ENCODE measurements at places on chromosomes 11 and 22.
A peak's percentile ranks its signal among the peaks of the same experiment; 100 is the strongest.

DNA sequence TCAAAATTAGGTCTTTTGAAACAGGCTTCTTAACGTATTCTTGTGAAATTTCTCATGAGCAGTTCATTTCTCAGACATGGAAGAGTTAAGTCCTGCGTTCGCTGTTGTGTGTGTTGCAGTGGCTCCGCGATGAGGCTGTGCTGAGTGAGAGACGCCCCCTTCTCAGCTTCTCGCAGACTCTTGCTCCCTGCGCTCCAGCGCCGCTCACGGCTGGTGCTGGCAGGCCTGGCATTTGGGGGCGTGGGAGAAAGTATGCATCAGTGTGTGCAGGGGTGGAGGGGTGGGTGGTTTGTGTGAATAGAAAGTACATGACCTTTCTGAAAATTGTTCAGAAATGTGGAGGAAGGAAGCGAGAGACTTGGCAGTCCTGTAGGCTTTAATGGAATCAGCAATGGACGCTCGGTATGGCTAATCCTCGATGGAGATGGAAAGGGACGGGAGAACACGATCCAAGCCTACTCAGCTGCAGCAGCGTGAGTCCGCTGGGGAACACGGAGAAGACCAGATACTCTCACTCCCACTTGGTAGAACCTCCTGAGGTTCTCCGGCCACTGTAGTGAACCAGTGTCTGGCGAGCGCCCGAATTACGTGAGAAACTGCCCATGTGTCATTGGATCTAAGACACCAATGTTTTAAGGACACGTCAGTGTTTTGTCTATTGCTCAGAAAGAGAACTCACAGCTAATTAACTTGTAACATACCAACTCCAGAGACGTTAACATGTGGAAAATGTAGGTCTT is 5.9 kb downstream of the TAB1 start:
- DNase-seq = no peak

DNA sequence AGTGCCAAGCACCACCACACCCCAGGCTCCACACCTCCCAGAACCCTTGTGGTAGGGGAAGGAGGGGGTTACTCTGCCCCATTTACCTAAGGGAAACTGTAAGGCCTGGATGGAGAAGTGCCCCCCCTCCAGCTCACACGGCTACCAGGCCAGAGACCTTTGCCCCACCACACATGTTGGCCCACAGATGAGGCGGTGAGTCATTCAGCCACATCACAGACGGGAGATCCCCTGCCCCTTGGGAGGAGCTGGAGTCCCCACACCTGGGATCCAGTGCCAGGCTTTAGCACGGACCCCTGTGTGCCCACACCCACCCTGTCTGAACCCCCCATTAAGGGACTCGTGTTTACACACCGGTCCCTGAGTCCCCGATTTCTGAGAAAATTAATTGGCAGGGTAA is 24.9 kb downstream of the CDKN1C start:
- DNase-seq = no peak

DNA sequence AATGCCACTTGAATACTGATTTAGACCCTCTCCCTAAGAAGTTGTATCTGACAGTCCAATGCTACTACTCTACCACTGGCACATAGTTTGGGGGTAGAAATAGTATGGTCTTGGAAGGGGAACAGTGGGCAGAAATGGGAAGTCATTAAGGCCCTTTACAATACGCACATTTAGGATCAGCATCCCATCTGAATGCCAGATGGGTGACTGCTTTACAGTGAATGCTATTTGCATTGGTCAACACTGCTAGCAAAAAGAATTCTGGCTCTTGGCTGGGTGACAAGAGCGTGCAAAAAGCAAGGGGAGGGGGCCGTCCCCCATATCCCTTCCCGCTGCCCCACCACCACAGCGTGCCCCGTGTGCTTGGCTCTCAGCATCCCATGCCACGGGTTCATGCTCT is 104.7 kb upstream of the BID start:
- no peak for DNase-seq

- DNase-seq = peak; percentile 81
Measured at GRCh38 chr11:73931039-73931645, 19.7 kb upstream of the DNAJB13 start.

DNA sequence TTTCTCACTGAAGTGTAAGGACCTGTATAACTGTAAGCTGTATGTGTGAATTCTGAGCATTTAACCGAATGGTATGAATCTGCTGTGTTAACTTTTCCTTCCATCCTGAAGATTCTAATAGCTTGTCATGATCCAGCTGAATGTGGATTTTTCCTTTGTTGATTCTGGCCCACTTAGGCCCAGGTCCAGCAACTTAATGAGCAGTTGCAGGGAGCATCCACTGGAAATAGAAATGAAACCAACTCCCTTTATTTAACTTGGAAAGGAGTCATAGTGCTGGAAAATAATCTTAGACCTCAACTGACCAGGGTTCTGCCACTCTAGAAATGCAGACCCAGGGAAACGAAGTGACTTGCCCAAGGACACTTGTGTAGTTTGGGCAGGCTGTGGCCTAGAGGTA is 142.3 kb upstream of the MTNR1B start:
- no peak for DNase-seq

- DNase-seq = no peak
Measured at GRCh38 chr22:45310977-45311531, 1.3 kb downstream of the FAM118A start.

- peak; percentile 93 for DNase-seq
Measured at GRCh38 chr11:65498977-65499712, at the start of gene MALAT1. MALAT1 (plus strand) TSS chr11:65499045.

GRCh38 chr11:117600234-117600783 is 196.7 kb downstream of the DSCAML1 start:
- DNase-seq = no peak

GRCh38 chr11:78857688-78858087 is 283.0 kb upstream of the NARS2 start:
- DNase-seq = no peak

DNA sequence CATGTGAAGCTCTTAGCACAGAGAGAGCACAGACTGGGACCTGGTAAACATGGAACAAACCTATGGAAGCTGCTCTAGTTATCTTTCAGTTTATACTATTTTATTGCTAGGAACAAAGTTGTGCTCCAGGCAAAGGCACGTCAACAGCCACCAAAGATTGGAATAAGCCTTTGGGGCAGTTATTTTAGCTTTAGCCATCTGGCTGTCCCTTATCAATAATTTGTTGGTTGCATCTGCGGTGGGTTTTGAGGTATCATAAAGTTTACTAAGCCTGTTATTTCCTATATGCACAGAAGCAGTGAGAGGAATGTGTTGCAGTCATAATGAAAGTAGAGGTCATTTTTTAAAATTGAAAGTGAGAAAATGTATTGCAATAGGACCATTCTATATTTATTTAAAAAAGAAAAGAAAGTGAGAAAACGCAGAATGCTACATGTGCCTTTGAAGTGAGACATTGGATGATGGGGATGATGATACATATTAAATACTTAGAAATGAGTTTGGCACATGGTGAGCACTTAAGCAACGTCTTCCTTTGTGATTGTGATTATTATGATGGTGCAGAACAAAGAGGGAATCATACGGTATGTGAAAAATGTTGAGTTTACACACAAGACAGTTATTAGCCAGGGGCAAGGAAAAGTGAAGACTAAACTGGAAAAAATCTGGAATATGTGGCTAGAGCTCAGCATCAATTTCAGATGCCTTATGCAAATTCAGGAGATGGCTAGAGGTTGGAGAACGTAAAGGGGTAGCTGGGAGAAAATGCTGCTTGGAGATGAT is 58.3 kb downstream of the PRR5L start:
- no peak for DNase-seq

DNA sequence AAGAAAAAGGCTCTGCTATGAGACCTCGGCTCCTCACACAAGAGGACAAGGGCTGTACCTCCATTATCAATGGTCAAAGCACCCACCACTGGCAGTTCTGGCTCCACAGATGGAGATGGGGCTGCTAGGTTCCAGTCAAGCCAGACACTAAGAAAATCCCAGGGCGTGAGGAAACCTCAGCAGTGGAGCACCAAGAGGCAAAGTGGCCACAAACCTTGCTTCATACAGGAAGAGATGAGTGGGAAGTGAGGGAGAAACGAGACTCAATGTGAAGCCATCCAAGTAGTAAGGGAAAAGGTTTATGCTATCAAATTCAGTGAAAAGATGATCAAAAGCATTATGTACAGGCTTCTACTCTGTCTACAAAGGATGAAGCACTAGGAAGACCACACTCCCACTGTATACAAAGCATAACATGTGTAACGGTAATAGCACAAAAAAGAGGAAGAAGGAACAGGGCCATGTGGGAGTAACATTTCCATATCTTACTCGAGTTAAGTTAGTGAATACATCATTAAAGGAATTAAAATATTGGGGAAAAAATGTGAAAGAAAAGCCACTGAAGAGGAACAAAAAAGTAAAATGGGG is 27.0 kb downstream of the POLDIP3 start:
- DNase-seq = no peak

DNA sequence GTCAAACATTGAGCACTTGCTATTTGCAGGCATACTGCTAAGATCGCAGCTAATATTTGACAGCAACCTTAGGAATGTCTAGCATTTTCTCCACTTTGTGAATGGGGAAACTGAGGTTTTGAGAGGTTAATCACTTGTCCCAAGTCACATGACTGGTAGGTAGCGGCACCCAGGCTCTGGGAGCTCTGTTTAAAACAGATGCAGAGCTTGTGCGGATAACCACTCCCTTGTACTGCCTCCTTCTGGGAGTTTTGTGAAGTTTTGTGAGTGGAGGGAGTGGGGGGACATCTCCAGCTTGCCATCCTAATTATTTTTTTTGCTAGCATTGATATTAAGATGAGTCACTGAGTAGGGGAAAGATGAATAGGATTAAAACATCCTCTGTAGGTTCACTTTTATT is 134.7 kb downstream of the GRIK4 start:
- no peak for DNase-seq

GRCh38 chr22:39716534-39716933 is 146.0 kb downstream of the CACNA1I start:
- no peak for DNase-seq

DNA sequence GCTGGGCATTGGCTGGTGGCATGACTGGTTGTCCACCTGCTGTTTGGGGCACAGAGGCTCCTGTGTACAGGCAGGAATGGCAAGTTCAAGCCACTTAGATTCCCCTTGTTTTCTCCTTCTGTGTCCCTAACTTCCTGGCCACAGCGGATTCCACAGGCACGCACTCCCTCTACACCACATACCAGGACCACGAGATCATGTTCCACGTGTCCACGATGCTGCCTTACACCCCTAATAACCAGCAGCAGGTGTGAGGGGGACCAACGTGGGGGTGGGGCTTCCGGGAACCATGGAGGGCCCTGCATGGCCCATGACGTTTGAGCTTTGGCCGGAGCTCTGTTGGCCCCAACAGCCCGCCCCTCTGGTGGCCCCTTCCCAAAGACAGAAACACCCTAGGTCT is 7.8 kb downstream of the SIPA1 start:
- no peak for DNase-seq

GRCh38 chr11:17537261-17537660 is 7.0 kb downstream of the USH1C start:
- DNase-seq = no peak

- DNase-seq = no peak
Measured at GRCh38 chr11:20623252-20623651, 23.8 kb downstream of the SLC6A5 start.

DNA sequence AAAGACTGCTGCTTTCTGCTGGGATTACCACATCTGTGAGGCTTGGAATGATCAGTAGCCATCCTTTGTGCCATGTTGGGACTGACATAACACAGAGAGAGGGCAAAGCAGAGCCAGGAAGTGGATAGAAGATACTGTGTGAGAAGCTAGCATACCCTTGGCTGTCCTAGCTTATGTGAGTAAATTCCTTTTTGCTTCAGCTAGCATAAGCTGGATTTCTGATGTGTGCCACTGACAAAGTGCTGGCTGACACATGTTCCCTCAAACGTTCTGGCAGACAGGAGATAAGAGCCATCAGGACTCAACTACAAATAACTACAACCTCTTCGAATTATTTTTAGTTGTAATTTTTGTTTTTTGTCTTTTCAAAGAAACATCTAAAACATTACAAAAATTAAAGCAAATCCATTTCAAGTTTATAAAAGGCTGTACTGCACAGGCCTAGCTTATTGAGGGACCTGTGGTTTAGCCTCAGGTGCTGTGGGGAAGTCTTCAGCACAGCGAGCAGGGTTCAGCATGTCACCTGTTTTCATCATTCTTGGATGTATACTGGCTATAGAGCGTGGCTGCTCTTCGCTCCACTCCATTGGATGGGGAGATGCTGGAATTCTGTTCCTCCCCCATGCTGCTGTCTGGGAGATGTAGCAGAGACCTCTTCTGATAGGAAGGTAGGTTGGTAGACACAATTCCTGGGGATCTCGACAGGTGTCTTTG is 120.9 kb downstream of the SWAP70 start:
- no peak for DNase-seq

DNA sequence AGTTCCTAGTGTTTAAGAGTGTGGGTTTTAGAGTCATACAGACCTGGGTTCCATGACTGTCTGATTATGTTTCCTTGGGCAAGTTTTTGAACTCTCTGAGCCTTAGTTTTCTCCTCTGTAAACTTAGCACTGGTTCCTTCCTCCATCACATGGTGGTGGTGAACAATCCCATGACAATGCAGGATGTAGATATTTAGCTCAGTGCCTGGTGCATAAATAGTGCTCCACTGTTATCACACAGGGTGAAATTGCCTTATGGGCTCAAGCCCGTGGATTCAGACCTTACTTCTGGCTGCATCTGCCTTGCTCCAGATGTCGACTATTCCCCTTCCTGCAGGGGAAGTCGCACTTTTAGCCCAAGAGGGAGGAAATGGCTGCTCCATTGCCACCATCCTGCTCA is 62.7 kb downstream of the LDLRAD3 start:
- DNase-seq = no peak

GRCh38 chr11:75945446-75945845 is 130.4 kb downstream of the UVRAG start:
- DNase-seq = no peak

DNA sequence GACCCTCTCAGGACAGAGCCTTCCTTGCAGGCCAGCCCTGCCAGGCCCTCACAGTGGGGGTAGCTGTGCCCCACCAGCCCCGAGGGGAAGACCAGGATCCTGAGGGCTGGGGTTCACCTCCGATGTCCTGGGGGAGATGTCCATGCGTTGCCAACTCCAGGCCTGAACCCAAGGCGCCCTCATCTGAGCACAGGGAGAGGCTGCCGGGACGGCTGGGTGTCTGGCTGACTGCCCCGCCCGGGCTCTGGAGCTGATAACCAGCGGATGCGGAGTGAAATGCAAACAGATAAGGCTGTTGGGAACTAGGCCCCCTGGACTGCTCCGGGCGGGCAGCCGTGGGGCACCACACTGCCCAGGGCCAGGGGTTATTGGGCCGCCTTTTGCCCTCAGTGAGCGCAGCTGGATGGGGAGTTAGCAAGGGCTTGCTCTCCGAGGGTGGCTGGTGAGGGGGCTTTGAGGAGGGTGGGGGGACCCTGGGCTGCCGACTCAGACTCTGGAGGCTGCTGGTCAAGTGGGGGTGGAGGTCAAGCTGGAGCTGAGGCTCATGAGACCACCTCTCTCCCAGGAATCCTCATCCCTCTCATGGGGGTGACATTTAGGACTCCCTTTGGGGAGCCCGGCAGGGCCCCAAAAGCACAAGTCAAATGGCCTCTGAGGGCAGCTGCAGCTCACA is 5.6 kb upstream of the MUC6 start:
- DNase-seq = no peak

DNA sequence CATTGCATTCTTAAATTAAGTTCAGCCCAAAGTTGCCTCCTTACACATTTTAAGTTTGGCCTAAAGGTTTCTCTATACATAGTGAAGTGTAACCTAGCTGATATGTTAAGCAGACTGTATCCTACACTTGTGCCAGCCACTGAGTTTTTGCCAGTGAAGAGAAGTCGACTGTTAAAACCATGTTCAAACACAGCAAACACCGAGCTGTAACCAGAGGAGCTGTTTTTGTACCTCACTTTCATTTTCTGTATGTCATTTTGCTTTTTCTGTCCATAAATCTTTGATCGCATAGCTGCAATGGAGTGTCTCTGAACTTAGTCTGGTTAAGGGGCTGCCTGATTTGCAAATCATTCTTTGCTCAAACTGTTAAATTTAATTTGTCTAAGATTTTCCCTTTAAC is 403.7 kb downstream of the LUZP2 start:
- no peak for DNase-seq
